ENCODE measurements at places on chromosomes 4 and X.

DNA sequence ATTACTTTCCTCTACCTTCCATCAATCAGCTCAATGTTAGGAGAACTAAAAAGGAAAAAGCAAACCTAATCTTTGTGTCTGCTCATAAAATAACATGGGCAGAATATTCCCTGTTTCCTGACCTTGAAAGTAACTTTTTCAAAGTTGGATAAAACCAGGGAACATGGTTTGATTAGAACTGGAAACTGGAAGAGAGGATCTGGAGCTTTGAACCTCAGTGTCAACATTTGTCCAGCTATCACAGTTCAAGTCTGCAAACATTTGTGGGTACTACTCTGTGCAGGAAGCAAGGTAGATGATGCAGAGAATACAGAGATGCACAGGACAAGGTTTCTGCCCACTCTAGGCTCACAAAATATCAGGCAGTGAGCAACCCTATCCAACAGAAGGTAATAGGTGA is 86.4 kb upstream of the TAB3 start:
- DNase-seq = no peak

- DNase-seq = no peak
Observed at GRCh38 chr4:87745064-87745807, 54.1 kb upstream of the IBSP start.

- no peak for DNase-seq
Observed at GRCh38 chrX:109533005-109533404, 3.6 kb upstream of the NXT2 start.

- DNase-seq = no peak
Observed at GRCh38 chr4:165726831-165727230, 146.2 kb upstream of the TLL1 start.

GRCh38 chr4:6641164-6641970 is 882 bp downstream of the MRFAP1 start:
- DNase-seq = no peak

DNA sequence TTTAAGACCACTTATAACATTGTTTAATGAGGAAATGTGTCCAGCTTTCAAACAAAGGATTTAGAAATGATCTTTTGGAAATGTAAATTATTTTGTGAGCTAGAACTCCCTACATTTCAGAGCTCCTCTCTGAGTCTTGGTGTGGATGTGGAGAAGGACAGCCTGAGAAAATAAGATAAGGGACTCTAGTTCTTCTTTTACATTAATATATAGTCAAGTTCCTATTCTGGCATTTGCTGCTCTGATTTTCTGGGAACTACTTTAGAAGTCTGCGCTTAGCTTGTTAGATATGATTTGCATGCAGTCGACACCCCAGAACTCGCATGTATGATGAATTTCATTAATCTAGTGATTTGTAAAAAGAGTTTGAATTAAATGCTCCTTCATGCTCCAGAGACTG is 45.5 kb downstream of the TSPAN7 start:
- no peak for DNase-seq

- DNase-seq = no peak
Observed at GRCh38 chr4:82398263-82398662, 24.5 kb upstream of the HNRNPD start.

- no peak for DNase-seq
Observed at GRCh38 chr4:6446538-6447451, 25.6 kb downstream of the PPP2R2C start.

Measured in GM12864 (cell line).